Small intestine (tissue), 16 donors: ENCODE measurements at places on chromosomes 2 and 18.

DNA sequence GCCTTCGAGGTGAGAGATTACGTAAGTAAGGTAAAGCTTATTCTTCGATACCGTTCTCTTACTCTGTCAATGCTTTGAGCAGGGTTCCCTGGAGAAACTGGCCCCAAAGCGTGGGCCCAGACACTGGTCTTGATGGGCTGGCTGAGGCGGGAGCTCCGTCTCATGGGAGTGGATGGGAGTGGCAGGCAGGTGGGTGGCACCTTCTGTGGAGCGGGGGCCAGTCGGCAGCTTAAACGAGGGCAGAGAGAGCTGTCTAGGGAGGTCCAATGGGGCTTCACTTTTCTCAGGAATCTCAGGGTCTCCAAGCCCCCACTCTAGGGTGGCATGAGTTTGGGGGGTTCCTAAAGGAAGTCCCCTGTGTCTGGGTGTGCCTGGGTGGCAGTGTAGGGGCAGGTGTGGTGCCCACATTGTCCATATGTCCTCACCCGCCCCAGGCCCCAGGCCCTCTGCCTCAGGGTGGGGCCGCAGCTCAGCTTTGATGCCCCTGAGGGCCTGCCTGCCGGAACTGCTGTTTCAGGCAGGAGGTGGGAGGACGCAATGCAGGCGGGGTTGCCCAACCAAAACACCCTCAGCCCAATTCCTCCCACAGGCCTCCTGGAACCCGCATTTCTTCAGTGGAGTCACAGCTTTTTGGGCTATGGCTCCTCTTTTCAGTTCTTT lies 32.5 kb upstream of the FOSL2 start:
- no peak for DNase-seq

GRCh38 chr2:211055438-211055837 lies 499.0 kb downstream of the CPS1 start:
- DNase-seq: no peak

DNA sequence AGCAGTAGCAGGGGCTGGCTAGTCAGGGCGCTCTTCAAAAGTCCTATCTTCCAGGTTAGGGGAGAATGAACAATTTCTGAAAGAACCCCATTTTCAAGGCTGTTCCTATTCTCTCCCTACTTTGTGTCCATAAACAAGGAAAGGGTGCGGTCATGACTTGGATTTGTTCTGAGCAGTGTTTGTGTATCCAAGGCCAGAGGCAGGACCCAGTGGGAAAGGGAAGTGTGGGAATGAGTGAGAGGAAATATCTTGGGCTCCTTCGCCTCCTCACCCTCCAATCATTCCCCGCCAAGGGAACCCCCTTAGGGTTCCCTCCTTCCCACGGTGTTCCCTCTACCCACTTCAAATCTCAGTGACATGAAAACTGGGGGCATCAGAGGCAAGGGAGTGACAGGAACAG lies 25.5 kb upstream of the SPTBN1 start:
- no peak for DNase-seq

- DNase-seq: no peak
Measured at GRCh38 chr2:152532241-152532640, 185.0 kb downstream of the PRPF40A start.

GRCh38 chr2:33229646-33230045 lies 246.8 kb upstream of the RASGRP3 start:
- DNase-seq: no peak

GRCh38 chr2:54673501-54673998 lies 49.9 kb upstream of the EML6 start:
- peak; percentile 49 for DNase-seq

- no peak for DNase-seq
Measured at GRCh38 chr2:16028644-16029043, 88.3 kb downstream of the MYCN start.

DNA sequence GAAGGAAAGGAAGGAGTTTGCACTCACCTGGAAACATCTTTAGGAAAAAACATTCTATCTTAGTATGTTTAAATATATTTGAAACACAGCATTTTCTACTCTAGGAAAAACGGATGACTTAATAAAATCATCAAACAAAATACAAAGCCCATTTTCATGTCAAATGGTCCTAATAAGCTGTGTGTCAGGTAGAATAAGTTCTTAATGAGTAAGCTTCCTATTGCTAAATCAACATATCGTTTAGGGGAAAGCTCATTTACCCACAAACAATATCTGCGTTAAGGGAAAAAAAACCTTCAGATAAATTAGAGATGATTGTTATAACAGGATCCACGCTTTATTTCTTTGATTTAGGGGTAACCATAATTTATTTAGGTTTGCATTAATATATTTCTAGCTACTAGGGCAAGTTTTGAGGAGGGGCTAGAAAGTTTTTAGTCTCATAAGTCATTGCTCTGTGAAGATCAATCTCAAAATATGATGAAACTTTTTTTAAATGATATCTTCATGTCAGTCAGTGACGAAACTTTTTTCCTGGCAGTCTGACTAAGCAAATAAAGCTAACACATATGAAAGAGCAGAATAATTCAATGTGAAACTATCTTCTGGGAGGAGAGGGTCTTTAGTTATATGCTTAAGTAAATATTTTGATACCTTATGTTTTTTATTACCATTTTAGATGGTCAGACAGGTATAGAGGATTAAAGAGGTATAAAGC lies 147.1 kb downstream of the WDSUB1 start:
- DNase-seq: no peak

DNA sequence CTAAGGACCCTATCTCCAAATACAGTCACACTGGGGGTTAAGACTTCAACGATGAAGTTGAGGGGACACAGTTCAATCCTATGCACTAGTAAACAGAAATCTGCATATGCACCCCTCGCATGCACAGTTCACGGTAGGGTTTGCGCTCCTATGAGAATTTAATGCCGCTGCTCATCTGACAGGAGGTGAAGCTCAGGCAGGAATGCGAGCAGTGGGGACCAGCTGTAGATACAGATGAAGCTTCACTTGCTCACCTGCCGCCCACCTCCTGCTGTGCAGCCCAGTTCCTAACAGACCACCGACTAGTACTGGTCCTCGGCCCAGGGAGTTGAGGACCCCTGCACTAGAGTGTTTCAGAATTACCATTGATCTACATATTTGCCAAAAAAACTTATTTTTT lies 40.0 kb upstream of the FAHD2A start:
- no peak for DNase-seq

DNA sequence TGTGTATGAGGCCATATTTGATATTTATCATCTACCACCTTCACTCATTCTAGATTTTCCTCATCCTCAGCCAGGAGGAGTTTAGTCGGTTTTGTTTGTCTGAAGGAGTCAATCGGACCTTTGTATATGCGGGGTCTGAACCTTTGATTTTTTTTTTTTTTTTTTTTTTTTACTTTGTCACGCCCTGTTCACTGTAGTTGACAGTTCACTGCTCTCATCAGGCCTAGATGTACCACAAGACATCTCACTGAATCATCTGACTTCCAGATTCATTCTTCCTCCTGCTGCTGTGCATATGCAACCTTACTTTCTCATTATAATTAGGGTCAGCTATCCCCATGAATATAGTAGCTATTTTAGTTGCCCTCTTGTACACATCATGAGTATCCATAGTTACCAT lies 133.2 kb downstream of the ARHGAP15 start:
- DNase-seq: no peak

- DNase-seq: no peak
Measured at GRCh38 chr2:134420259-134420658, 166.4 kb downstream of the MGAT5 start.

DNA sequence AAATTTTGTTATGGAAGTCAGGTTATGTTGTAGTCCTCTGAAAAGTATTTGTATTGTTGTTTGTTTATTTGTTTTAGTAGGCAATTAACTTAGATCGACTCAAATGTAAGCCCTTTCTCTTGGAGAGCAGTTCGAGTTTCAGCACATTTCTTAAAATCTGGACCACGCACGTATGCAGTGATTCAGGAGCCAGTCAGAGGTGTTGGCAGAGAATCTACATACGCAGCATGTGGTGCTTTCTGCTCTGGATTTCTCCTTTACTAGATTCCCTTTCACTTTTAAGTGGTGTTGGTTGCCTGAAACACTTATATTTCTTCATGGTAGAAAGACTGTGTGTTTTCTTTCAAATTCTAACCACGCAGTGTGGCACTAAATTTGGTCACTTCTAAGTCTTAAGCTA lies 773.9 kb upstream of the LRATD1 start:
- DNase-seq: no peak

GRCh38 chr2:172812158-172812744 lies 76.6 kb downstream of the RAPGEF4 start:
- DNase-seq: no peak

- no peak for DNase-seq
Measured at GRCh38 chr18:44128365-44128764, 552.3 kb upstream of the SETBP1 start.

- DNase-seq: peak; percentile 24
Measured at GRCh38 chr2:181258720-181259119, 198.5 kb upstream of the ITGA4 start.

DNA sequence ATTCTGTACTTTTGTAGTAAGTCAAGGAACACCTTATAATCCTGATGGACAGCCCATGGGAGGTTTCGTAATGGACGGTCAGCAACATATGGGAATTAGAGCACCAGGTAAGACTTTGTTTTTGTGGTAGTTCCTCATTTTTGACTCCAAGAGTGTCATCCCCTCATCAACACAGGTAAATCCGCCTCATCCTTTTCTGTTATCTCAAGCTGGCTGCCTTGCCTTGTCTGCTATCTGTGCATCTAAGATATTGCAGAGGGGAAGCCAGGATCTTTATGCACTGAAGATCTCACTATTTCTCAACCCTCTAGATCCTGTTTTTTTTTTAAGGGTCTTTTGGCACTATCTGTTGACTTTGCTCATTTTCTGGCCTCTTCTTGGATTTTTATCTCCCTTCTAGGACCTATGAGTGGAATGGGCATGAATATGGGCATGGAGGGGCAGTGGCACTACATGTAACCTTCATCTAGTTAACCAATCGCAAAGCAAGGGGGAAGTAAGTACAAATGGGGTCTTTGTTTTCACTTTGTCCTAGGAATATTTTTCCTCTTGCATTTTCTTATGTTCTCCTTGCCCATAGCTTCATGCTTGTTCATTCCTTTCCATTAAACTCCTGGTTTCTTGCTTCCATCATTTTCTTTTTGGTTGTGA lies 133.8 kb downstream of the MEIS1 start:
- no peak for DNase-seq

GRCh38 chr18:9711361-9712129 lies 3.4 kb downstream of the RAB31 start:
- no peak for DNase-seq

DNA sequence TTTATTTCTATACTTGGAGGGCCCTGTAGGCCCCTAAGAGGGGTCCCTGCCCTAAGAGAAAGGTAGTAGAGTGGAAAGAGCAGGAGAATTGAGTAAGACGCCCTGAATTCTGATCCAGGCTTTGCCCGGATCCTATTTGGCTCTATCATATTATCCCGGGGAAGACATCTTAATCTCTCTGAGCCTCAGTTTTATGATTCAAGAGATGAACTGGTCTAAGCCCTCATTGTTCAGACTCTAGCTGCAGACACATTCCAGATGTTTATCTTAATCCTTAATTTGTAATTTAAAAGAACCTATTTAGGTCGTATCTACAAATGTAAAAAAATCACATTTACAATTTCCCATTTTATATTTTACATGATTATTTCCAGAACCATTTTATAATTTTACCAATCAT lies 220.1 kb downstream of the AGPS start:
- no peak for DNase-seq

GRCh38 chr18:56407646-56408180 lies 230.7 kb downstream of the TXNL1 start:
- DNase-seq: no peak

DNA sequence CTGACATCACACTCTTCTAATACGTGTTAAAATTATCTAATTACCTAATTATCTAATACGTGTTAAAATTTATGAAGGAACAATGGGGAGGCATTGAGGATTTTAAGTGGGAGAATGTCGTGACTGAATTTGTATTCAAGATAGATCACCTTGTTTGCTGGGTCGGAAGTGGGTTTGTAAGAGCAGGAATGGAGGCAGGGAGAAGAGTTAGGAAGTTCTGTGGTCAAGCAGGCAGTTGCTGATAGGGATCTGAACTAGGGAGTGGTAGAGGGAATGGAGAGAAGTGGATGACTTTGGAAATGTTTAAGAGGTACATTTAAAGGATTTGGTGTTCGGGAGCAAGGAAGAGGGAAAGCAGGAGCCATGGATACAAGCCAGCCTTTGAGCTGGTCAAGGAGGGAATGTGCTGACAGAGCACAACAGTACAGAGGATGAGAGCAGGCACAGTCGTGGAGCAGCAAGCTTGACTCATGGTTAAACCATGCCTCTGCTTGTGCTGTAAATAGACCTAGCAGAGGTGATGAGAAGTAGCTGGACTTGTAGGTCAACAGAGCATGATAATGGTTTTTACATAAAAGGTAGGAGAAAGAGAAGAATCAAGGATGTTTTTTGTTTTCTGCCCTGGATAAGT lies 16.2 kb downstream of the IL18RAP start:
- DNase-seq: no peak

- no peak for DNase-seq
Measured at GRCh38 chr18:75433098-75433497, 5.6 kb upstream of the SMIM21 start.

DNA sequence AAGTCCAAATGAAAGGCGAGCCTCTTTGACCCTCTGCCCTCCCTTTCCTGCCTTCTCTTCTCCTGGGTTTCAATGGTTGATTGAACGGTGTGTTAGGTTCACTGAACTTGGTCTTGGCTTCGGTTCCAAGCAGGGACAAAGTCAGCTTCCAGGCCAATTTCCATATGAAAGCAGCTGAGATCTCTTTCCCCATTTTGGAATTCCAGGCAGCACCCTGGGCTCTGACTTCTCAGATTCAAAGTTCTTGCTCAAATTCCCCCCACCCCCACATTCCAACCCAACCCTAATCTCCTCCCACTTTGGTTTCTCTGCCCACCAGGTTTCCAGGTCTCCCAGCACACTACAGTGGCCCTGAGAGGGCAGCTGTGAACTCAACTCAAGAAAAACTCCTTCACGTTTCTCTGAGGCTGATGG lies 231.0 kb downstream of the INSIG2 start:
- DNase-seq: no peak

DNA sequence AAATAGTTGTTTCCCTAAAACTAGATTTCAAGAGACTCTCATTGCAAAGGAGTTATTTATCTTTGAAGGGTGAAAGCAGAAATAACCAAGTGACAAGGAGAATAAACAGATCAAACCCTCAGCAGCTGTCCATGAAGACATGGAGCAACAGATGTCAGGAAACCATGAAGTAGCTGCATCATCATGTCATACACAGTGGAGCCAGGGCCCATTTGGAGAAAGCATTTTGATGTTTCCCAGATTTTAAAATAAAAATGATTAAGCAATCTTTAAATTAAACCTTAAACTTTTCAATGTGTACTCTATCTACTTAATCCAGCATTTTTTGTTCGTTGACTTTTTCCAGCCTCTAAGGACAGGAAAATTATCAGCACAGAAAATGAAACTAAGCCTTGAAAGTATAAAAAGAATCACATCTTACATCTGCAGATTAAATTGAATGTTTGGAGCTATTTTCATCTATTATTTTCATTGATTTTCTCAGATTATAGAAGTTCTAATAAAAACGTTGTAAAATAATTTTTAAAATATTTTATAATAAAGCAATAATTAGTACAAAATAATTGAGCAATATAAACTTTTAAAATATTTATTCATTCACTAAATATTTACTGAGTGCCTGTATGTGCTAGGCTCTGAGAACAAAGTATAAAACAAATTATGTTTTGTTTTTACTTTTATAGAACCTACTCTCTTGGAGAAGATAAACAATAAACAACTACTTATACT lies 860.1 kb downstream of the BCL11A start:
- DNase-seq: no peak

- peak; percentile 90 for DNase-seq
Measured at GRCh38 chr2:233414777-233415570, 60.7 kb downstream of the DGKD start.
